Left lung (tissue), 14 donors: ENCODE measurements at places on chromosomes 7 and 10. TPM values are rescaled to one million over a fixed set of nuclear protein-coding genes. Genes with fewer than 3 reads are reported as not detected.

Gene CYP2C8
- 12.9 TPM for polyA plus RNA-seq

Gene SDHAF3
- polyA plus RNA-seq: 34.1 TPM

Gene LARP4B
- 53.9 TPM for polyA plus RNA-seq

Gene JMJD1C
- polyA plus RNA-seq: 108 TPM

Gene PARD3
- 50.6 TPM for polyA plus RNA-seq

Gene PON3
- 16.0 TPM for polyA plus RNA-seq

Gene ARHGEF5
- 24.9 TPM for polyA plus RNA-seq

Gene OR2A1
- 3.2 TPM for polyA plus RNA-seq

Gene PIK3AP1
- 3.1 TPM for polyA plus RNA-seq

Gene COL1A2
- 1,023 TPM for polyA plus RNA-seq

Gene PLXDC2
- polyA plus RNA-seq: 116 TPM
